ENCODE measurements at places on chromosomes 3 and 15.

GRCh38 chr3:50525987-50526386, 22.6 kb upstream of the CACNA2D2 start:
- DNase-seq: no peak

- no peak for DNase-seq
These were observed 77.0 kb upstream of the GBE1 start for GRCh38 chr3:81838457-81838856.

DNA sequence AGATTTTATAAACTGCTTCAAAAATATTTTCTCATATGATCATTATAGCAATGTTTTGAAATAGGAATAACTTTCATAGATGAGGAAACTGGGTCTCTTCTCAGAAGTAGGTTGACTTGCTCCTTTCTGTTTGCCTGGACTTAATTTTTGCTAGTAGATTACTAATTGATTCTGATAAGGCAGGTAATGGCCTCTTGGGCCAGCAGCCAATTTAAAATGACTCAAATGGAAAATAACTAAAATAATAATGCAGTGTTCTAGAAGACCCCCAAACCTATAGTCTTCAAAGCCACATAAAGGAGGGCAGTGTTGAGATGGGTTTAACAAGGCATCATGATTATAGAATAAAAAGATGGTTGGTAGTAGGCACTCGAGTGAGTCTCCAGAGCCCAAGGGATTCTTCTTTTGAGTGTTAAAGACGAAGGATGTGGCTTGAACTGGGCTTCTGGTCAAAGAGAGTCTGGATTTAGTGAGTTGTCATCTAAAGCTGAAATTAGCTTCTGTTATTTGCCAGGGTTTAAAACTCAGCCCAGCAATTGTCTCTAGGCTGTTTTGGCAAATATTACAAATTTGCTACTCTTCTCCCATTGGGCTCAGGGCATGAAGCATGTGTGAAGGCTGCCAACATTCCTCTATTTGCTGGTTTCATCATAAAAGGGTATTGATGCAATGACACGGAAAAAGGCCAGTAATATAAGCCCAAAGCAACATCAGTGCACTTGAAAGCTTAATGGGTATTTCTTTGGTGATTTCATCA, 297.1 kb upstream of the MEIS2 start:
- no peak for DNase-seq

GRCh38 chr15:70094690-70095311, 2.9 kb downstream of the TLE3 start:
- DNase-seq: no peak

GRCh38 chr15:77715051-77715450, 82.3 kb upstream of the LINGO1 start:
- no peak for DNase-seq

DNA sequence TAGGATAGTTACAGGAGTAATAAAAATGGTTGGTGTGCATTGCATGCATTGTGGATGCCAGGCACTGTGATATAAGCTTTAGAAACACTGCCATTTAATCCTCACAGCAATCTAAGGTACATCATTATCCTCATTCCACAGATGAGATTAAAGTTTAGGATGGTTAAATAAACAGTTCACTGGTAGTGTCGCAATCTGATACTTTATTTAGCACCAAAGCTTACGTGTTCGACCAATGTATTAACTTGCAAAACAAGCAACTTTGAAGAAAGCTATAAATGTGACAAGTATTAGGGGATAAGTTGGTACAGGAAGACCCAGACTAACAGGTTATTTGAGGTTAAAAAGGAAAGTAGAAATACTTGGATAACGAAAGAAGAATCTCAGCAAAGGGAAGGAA, 150.5 kb upstream of the ZNF385D start:
- no peak for DNase-seq

GRCh38 chr3:123936400-123936799, 24.6 kb downstream of the CCDC14 start:
- no peak for DNase-seq

GRCh38 chr15:42157981-42158765, 1.7 kb upstream of the PLA2G4F start:
- DNase-seq: no peak

DNA sequence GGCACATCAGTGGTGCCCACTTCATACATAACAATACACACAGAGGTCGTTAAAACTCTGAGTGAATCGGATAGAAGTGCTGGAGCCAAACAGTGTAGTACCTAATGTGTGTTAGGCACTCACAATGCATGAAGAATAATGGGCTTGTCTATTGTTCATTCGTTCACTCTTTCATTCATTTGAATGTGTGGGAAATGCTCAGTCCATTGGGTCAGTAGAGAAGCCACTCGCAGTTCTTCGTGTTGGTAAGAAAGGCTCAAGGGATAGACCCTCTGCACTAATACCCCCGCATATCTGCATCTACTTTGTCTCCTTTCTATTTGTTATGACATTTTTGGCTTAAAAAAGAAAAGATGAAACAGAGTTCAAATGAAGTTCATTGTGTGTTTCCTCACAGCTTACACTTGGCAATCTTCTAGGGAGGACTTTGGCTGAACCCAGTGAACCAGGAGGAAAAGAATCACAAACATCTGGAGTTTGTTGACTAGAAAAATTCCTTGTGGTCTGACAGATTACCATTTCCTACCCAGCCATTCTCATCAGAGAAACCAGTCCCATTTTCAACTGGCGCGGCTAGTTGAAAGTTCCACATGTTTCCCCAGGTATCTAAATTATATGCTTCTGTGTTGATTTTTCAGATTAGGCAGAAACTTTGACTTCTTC, 32.8 kb upstream of the MFSD1 start:
- DNase-seq: no peak

- peak; percentile 84 for DNase-seq
These were observed 3.0 kb upstream of the ISLR2 start for GRCh38 chr15:74127255-74127953.

- DNase-seq: no peak
These were observed 497 bp upstream of the RPLP1 start for GRCh38 chr15:69451951-69452691.

GRCh38 chr3:134038716-134039115, 9.0 kb upstream of the SLCO2A1 start:
- DNase-seq: no peak

DNA sequence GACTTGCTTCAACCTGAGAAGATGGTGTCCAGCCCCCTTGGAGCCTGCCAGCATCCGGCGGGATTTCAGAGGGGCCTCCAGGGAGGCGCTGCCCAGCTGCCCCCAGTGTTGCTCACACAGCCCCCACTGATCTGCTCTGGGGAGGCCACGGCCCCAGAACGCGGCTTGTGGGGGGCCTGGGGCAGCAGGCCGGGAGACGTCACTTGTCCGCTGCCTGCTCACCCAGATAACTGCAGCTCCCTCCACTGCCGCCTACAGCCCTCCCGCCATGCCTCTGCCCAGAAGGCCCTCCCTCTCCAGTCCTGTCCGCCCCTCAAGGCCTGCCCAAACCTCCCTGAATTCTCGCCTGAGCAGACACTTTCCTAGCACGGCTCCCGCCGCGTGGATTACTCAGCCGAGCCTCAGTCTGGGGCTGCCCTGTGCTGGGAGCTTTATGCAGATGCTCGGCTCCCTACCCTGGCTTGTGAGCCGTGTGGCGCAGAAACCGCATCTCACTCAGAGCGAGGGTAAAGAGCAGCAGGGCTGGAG, 17.2 kb upstream of the ADIPOQ start:
- no peak for DNase-seq

DNA sequence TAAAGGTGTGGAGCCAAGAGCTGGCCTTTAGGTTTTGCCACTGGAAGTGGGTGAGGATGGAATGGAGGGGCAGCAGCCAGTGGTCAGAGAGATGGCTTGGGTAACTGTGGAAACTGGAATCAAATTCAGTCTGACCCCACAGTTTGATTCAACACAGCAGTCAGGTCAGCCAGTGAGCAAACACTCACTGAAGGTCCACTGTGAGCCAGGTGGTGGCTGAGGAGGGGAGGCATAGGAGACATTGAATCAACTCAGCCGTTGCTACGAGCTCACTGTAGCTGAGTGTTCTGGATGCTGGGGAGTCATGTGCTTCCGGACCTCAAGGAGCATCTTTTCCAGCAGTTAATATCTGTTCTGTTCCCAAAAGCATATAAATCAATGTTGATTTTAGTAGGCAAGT, 37.5 kb downstream of the LPP start:
- DNase-seq: no peak

Measured in GM06990 (cell line).